Immature natural killer cell (primary cell): ENCODE measurements at places on chromosomes 2 and 18.

DNA sequence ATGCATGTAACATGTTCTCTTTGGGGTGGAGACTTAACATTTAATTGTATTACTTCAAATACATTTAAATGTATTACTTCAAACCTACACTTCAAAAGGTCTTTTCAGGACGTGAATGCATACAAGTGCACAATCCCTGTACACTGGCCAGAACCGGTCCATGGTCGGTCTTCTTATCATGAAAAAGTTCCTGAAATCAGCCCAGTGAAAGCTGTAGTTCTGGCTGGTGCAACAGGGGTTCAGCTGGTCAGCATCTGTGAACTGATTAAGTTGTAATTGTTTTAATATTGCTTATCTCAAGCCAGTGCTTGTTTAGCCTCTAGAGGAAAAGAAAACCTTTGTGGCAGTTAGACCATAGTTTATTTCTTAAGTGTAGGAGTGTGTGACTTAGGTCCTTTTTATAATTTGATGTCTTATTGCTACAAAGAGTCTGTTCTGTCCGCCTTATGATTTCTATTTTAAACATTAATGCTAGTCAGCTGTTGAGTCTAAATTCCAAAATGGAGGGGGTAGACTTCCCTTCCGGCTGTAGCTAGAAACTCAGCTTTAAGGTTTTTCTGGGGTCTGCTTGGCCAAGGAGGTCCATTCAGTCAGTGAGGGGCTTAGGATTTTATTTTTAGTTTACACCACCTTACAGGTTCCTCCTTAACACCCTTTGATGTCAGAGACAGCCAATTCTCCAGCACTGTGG is 768 bp upstream of the CYBRD1 start:
- no peak for DNase-seq

DNA sequence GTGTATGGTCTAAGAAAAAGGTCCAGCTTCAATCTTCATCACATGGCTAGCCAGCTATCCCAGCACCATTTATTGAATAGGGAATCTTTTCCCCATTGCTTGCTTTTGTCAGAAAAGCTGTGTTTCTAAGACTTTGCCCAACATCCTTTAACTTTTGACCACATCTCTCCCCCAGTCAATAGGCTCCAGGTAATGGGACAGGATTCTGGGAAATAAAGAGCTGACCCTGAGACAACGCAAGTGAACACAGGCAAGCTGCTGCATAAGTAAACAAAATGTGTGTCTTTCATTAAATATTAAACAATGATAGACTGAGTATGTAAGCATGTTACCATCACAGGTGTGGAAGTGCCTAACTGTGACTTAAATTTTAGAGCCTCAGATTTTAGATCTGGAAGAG is 23.0 kb downstream of the FAM110C start:
- no peak for DNase-seq

GRCh38 chr2:192208848-192209247 is 14.1 kb upstream of the TMEFF2 start:
- no peak for DNase-seq

DNA sequence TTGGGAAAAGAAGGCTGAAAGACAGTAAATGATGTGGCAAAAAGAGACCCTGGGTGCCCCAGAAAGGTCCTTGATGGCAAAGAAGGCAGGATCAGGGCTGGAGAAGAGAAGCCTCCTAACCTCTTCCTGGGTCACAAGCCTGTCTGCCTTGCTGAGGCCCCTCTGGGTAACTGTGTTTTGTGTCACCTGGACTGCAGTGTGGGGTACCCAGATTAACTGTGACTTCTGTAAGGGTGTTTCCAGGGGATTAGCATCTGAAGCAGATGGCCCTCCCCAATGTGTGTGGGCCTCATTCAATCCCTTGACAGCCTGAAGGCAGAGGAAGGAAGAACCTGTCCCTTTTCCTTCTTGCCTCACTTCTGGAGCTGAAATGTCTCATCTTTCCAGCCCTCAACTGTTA is 35.6 kb upstream of the APCDD1 start:
- DNase-seq, result no peak

DNA sequence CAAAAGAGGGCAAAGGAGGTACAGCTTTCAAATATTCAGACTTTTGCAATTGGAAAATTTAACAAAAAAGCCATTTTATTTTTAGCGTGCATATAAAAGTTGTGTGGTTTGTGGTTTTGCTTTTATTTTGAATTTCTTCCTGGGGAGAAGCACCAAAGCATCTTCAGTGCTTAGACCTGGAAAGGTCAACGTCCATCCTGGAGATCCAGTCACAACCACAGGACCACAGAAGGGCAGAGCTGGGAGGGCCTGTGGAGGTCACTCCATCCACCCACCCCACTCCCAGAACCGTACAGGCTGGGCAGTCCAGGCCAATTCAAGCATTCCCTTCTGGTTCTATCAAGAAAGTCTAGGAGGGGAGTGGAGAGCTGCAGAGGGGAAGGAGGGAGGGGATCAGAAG is 43.8 kb downstream of the MPHOSPH10 start:
- DNase-seq, result no peak

GRCh38 chr2:23359631-23360567 is 25.1 kb upstream of the KLHL29 start:
- DNase-seq, result no peak

DNA sequence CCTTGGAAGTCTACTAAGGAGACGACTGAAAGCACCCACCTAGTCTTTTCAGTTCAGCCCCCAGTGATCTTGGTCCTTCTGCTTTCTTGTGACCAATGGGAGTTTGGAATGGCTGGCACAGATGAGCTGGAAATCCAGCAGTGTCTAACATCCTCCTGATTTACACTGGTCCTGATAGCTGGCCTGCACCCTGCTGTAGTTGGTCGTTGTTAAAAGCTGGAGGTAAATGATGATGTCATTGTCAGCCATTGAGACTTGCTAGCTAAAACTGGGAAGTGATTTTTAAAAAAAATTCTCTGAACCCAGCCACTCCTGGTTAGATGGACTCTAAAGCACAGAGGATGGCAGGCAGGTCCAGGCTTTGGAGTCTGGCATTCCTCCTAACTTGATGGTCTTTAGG is 19.3 kb downstream of the CCT7 start:
- no peak for DNase-seq

DNA sequence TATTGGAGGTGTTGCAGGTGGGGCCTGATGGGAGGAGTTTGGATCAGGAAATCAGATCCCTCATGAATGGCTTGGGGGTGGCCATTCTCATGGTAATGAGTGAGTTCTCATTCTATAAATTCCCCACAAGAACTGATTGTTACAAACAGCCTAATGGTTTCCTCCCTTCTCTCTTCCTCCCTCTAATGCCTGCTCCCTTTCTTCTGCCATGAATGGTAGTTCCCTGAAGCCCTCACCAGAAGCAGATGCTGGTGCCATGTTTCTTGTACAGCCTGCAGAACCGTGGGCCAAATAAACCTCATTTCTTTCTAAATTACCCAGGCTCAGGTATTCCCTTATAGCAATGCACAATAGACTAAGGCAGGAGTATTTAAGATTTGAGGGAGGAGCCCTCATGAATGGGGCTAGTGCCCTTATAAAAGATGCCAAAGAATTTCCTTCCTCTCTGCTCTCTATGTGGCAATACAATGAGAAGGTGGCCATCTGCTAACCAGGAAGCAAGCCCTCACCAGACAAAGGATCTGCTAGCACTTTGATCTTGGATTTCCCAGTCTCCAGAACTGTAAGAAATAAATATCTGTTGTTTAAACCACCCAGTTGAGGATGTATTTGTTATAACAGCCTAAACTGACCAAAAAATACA is 251.8 kb downstream of the ZEB2 start:
- DNase-seq, result no peak

- DNase-seq, result no peak
Measured at GRCh38 chr2:96489663-96490062, 15.5 kb downstream of the NEURL3 start.

DNA sequence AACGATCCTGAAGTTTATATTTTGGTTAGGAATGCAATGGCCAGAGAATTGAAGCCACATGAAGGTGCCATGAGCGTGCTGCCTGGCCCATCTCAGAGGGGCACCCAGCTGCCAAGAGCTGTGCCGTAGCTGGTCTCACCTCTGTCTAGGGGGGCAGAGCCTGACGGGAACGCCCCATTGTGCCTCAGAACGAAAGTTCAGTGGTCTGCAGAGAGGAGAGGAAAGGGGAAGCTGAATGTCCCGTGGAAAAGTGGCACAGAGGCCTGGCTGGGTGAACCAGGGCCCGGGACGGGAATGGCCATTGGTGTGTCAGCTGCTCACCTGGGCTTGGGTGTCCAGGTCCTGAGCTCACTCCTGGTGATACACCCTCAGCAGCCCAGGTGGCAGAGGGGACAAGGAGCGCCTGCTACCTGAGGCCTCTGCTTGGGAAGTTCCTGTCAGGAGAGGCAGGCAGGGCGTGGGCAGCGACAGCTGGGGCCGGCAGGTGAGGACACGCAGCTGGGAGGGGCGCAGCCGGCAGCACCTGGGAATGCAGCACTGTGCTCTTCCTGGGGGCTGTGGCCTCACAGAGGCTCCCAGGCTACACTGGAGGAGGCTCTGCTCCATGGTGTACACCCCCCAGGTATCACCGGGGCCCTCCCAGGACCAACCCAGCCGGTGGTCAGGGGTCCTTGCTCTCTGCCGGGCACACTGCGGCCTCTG is 67.3 kb downstream of the PARD6G start:
- no peak for DNase-seq

DNA sequence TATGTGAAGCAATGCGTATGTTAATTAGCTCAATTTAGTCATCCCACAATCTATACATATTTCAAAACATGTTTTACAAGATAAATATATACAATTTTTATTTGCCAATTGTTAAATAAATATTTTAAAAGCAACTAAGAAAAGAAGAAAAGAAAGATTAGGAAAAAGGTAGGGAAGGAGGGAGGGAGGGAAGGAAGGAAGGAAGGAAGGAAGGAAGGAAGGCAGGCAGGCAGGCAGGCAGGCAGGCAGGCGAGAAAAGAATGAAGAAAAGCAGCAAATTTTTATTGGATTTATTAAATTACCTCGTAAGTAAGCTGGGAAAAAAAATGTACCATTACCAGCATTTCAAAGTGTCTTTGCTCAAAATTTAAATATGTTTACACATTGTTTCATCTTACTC is 30.5 kb downstream of the NOL4 start:
- no peak for DNase-seq

GRCh38 chr2:46552528-46552927 is 73.2 kb downstream of the TMEM247 start:
- DNase-seq, result no peak

- no peak for DNase-seq
Measured at GRCh38 chr2:237978058-237978712, 11.4 kb downstream of the UBE2F start.

- no peak for DNase-seq
Measured at GRCh38 chr2:152874955-152875354, 156.5 kb downstream of the ARL6IP6 start.

GRCh38 chr2:211617803-211618202 is 920.8 kb downstream of the ERBB4 start:
- DNase-seq, result no peak

- DNase-seq, result no peak
Measured at GRCh38 chr2:165801176-165801575, 7.1 kb upstream of the GALNT3 start.

DNA sequence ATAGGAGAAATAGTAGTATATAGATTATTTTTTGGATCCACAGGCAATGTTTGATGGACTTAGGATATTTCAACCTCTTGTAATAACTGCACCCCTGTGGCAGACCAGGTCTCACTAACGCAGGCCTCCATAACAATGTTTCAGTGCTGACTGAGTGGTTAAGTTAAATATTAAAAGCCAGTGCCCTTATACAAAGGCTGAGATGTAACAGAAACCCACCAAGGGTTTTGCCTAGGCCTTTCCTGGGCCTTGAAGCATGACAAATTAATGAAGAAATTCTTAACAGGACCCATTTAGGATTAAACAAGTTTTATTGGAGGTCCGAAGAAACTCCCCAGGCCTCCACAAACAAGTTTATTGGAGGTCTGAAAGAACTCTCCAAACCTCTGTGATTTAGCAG is 1.6 kb upstream of the SUCLG1 start:
- no peak for DNase-seq

DNA sequence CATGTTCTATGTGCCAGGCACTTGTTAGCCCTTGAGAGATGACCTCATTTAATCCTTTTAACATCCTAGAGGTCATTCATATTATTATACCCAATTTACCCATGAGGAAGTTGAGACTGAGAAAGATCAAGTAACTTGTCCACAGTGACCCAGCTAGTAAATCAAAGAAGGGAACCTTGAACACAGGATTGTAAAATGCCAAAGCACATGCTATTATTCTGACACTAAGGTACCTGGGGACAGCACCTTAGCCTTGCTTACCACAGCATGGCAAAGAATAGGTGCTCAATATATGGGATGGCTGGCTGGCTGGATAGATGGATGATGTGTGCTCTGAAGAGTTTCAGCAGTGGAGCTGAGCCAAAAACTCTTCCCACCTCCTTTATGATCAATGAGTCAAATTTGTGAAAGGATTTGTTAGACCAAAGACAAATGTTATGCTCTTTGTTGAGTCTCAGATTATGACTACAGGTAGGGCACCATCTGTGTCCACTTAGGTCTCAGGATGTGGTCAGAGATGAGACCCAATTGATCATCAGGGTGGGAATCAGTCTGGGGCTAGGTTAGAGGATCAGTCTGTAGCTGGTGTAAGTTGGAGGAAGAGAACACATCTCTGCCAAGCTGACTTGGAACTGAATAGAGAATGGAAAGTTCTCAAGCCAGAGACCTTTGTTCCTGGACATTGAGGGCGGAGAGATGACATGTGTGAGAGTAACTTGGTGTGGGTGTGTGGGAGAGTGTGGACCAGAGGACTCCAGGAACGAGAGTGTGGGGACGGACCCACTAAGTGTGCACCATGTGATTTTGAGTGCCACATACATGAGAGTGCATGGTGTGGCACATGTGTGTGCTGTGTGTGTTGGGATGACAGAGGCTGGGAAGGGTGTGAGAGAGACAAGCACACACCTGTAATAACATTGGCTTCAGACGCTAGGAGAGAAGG is 16.3 kb upstream of the PKDCC start:
- no peak for DNase-seq

DNA sequence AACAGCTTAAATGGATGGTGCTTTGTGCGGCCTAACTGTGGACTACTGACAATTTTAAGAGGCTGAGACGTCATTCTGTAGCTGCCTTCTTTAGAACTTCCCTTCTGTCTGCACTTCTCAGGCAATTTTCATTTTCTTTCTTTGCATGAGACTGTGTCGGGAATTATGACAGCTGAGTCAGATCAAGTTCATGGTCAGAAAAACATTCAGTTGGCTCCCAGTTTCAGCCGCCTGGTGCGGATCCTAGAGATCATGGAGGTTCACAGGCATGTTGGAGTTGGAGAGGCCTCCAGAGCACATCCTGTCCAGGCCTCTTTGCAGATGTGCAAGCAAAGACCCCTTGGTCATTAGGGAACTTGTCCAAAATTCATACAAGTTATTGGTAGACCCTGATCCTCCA is 135.0 kb downstream of the TANC1 start:
- DNase-seq, result no peak

- no peak for DNase-seq
Measured at GRCh38 chr2:222604749-222605515, 51.0 kb downstream of the FARSB start.

- DNase-seq, result no peak
Measured at GRCh38 chr2:150063432-150063889, 424.0 kb downstream of the RND3 start.

DNA sequence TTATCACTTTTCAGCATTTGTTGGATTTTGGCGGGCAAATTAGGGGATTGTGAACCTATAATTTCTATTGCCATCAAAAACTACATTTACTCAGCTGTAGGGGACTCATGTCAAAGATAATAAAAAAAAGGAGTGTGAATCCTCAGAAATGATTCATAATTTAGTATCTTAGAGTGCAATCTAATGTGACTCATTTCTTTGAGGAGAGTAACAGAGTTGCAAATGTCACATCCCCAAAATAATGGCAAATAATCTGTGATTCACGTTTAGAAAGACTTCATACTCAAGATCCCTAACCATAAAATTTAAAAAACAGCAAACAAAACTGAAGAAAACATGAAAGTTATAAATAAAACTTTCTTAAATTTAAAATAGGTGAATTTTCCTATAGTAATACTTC is 373.0 kb downstream of the CDH2 start:
- no peak for DNase-seq
